Stimulated activated CD8-positive, alpha-beta memory T cell treated with anti-CD3 and anti-CD28 coated beads, Interleukin-4, amount 100 ng/mL, for 1 hour (primary cell): ENCODE measurements at places on chromosomes 3 and 15.

DNA sequence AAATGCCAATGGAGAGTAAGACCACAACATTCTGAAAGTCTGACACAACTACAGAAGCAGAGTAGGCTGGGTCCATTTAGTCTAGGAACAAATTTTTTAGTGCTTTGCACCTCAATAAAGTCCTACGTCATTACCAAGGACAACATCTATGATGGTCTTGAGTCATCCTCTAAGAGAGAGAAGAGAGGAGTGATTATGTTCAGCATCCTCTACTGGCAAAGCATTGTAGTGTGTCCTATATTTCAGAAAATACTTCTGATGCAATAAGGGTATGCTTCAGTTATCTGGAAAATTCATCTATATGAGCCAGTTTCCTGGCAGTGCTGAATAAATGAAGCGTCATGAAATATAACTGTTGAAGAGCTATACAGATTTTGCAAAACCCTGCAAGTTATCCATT lies 95.6 kb downstream of the P2RY1 start:
- DNase-seq, result no peak

GRCh38 chr3:118900737-118901525 lies 133.7 kb downstream of the IGSF11 start:
- DNase-seq, result no peak

GRCh38 chr3:65313666-65314065 lies 625.9 kb upstream of the ADAMTS9 start:
- DNase-seq, result no peak

- DNase-seq, result no peak
Observed at GRCh38 chr15:39976291-39977274, 42.7 kb downstream of the EIF2AK4 start.

- DNase-seq, result no peak
Observed at GRCh38 chr3:171954690-171955383, 84.5 kb upstream of the FNDC3B start.

- no peak for DNase-seq
Observed at GRCh38 chr3:188326111-188326510, 172.2 kb downstream of the LPP start.

GRCh38 chr3:141313093-141313683 lies 55.1 kb upstream of the ZBTB38 start:
- DNase-seq, result no peak

DNA sequence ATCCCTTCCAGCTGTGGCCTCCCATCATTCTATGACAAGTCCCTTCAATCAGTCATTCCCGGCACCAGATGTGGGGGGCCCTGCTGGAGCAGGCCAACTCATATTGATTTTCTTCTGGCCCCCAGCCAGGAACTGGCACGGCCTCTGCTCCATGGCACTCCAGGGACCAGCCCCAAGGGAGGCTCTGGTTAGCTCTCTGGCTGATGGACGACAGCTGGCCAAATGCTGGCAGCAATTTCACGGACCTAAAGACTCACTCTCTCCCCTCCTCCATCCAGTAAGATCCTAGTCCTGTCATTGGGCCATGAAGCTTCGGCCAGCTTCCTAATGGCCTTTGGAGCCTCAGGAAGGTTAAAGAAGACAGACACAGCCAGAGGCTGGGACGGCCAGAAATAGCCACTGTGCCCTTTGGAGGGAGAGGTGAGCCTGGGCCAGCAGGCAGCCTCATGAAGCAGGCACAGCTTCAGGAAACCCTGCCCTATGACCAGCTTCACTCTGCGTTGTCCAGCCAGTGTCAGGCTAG lies 131.0 kb downstream of the MEX3B start:
- no peak for DNase-seq

GRCh38 chr3:98985431-98985830 lies 83.9 kb upstream of the DCBLD2 start:
- no peak for DNase-seq

DNA sequence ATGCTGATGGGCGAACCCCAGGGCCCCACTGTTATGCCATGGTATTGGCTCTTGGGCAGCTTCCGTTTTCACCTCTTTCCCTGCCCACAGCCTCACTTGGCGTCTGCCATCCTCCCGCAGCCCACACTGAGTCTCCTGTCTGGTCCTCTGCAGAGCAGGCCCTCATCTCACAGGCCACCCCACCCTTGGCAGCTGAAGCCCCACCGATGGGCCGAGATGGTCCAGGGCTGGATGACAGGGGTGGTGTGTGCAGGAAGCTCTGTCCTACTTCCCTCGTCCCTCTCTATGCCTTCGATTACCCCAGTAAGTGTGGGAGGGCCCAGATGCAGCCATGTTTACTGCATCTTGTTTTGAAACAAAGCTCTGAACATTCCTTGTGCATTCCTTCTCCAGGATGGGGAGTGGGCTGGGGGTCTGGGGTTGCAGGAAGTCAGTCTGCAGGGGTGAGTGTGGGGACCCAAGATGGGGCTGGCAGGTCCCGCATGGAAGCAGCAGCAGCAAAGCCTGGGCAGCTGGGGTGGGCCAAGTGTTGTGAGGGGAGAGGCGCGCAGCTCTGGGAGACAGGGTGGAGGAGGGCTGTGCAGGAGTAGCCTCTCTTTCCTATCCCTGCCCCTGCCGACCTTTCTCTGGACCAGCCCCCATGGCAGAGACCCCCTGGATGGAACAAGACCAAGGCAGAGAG lies 20.9 kb downstream of the TBC1D21 start:
- no peak for DNase-seq

GRCh38 chr15:93213281-93213680 lies 124.3 kb upstream of the RGMA start:
- no peak for DNase-seq

GRCh38 chr15:72318408-72318942 lies 1.5 kb downstream of the CELF6 start:
- DNase-seq, result no peak

DNA sequence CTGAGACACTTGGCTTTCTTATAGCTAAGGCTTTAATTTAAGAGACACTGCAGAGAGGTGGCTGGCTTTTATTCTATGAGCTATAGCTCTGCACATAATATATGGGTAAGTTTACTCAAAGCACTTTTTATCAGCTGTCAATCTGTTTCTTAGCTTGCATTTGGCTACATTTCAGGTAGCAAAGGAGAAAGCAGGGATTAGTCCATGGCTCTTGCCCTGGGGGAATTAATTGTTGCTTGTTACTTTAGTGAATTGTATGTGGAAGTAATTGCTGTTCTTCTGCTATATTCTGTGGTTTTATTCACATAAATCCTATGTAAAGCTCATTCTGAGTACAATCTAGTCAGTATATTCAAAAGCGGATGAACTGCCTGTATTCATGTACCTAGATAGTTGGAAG lies 14.4 kb upstream of the CCDC39 start:
- no peak for DNase-seq

DNA sequence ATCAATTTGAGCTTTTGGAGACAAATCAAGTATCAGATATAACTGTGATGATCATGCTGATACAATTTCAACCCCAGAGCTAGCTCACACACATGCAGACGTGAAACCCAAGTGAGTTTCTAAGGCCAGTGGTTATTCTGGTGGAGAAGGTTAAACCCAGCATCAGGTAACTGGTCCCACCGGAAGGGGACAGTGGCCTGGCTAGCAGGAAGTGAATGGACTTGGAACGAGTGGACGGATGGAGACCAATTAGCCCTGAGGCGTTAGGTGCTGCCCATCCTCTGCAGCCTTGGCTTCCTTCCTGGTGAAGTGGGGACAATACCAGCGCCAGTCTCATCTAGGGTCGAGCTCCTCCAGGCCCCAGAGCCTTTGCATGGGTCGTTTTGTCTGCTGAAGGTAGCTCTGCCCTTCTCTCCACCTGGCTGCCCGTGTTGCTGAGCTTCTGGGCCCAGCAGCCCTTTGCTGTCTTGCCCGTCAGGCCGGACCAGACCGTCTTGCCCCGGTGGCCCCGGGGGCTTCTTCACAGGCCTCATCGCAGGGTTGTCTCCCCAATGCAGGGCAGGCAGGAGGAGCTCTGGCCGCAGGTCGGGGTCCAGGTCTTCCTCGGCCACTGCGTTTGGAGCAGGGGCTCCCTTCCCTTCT lies 915 bp upstream of the KCTD6 start:
- no peak for DNase-seq

DNA sequence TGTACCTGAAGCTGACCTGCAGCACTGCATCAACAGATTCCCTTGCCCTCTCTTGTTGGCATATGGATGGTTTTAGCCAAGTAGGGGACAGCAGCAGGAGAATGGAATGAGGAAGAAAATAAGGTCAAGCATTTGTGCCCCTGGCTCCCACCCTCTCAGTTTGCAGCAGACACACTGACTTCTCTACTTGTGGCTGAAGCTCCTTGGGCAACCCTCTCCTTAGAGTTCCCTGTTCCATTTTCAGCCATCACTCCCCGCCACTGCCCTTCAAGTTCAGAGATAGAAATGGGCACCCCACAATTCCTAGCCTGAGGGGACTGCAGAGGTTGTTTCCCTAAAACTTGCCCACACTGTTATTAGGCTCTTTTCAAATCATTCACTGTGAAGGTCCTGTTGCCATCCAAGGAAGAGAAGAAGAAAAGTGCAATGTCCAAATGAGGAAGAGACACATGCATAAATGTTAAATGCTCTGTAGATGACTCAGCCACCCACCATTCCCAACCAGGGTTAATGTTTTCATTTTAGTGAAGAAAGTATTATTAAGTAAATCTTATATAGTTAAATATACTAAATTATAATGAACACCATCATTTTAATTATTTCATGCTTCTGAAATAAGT lies 295.9 kb upstream of the UBE2E2 start:
- no peak for DNase-seq

DNA sequence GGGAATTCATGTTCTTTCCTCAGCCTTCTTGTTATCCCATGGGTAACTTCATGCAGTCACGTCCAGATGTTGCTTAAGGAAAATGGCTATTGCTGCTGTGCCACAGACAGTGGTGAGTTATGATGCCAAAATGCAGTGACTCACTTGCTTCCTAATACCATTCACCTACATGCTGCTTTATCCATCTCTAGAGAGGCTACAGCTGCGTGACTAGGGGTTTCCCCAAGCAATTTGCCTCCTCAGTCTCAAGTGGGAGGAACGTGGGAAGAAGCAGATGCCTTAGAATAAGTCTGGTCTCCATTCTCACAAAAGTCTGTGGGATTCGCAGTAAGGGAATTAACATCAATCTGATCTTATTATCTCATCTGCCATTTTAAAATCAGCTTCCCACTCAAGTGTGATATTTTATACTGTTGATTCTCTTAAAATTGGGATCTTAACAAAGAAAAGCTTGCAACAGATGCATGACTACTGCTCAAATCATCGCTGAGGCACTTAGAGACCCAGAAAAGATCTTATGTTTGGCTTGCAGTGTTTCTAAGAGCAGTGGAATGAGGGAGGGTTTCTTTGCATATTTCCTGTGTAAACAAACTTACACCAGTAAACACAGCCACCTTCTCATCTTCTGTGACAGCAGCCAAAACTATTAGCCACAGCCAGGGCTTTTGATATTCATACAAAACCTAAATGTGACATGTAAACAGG lies 62.0 kb upstream of the ACP3 start:
- no peak for DNase-seq

DNA sequence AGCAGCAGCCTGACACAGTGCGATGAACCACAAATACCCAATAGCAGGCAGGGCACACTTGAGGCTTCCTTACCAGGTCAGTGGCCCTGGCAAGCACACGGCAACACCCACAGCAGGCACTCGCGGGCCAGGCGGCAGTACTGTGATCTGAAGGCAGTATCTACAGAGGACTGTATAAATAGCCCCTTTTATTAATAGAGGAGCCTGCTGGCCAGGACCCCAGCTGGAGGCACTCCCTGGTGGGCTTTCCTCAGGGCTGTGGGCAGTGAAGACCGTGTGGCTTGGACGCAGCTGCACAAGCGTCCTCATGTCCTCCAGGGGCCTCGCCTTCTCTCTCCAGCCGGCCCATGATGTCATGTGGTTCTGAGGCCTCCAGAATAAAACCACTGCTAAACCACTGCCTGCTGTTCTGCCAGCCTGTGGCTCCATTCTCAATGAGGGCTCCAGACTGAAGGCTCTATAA lies 44.1 kb downstream of the LRIG1 start:
- DNase-seq, result no peak

DNA sequence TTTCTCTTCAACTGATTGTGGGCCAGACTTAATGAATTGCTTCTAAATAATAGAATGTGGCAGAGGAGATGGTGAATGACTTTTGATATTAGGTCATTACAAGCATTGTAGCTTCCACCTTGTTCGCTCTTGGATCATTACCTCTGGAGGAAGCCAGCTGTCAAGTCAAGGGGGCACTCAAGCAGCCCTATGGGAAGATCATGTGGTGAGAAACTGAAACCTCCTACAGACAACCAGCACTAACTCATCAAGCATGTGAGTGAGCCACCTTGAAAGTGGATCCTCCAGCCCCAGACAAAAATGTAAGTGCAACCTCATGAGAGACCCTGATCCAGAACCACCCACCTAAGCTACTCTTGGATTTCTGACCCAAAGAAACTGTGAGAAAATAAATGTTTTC lies 109.8 kb upstream of the TBC1D5 start:
- DNase-seq, result no peak

DNA sequence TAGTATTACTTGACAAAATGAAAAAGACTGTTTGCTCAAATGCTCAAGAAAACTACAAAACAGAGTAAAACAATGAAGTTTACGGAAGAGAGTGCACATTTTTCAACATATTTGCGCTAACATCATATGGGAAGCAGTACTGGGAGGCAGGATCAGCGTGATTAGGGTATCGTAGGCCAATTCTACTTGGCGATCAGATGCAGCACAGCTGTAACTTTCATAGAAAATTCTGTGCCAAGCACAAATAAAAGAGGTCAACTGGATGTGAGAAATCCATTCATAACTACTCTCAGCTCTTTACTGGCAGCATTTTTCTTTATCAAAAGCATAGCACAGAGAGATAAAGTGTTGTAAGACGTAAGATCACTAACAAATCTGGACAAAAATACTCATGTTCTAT lies 1196.3 kb upstream of the GBE1 start:
- no peak for DNase-seq

GRCh38 chr3:127196466-127197299 lies 3.8 kb downstream of the PRR23E start:
- DNase-seq, result no peak

DNA sequence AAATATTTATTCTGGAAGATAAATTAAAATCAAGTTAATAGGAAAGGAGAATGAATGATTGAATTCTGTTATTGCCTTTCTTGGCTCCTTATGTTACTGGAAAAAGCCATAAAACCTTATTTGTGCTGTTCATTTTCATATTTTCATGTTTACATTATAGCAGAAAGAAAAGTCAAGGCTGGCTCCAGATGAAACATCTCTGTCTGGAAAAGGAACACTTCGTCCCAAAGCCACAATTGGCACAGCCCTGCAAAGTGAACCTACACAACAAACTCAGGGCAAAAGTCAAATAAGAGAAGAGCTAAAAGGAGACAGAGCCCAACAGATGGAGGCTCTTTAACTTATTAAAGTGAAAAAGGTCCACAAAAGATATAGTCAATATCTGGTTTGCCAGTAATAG lies 73.4 kb downstream of the GTPBP8 start:
- DNase-seq, result no peak

- no peak for DNase-seq
Observed at GRCh38 chr3:127512256-127512655, 78.3 kb downstream of the TPRA1 start.

- no peak for DNase-seq
Observed at GRCh38 chr3:120622870-120623726, 27.0 kb downstream of the NDUFB4 start.

DNA sequence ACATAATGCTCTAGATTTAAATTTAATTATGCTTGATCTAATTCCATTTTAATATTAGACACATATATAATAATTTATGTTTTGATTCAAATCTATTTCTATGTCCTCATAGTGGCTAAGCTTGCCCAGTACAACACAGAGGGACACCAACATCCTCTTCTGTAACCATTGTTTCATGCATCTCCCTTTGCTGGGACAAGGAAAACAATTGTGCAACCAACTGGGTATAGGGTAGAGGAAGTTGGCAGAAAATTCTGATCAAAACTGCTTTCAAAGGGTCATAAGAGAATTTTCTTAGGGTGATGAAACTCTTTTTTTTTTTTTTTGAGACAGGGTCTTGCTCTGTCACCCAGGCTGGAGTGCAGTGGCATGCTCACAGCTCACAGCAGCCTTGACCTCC lies 121.4 kb upstream of the SGO1 start:
- DNase-seq, result no peak
